Activated naive CD4-positive, alpha-beta T cell treated with Interleukin-2 at 50 U/mL for 16 hours (primary cell): ENCODE measurements at places on chromosomes 5 and 9.

GRCh38 chr5:133603711-133604110, 8.6 kb downstream of the FSTL4 start:
- DNase-seq: no peak

GRCh38 chr5:103487822-103488493, 74.6 kb downstream of the NUDT12 start:
- no peak for DNase-seq

- DNase-seq: no peak
These were observed 214.1 kb upstream of the TLE4 start for GRCh38 chr9:79357616-79358015.

DNA sequence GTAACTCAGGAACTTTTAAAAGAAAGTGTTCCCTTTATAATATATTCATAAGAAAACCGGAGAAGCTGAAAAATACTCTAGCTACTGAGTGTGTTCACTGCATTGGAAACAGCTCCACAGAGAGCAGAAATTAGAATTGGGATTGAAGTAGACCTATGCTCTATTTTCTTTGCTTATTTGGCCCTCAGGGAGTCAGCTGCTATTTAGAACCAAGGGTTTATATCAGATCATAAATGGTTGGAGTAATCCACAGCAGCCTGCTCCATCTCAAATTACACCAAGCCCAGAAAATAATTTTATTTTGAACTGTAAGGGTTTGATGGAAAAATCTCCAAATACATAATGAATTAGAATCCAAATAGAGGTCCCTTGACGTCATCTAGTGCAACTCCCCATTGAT, 202.6 kb downstream of the ADAMTSL1 start:
- DNase-seq: no peak

- no peak for DNase-seq
These were observed 6.8 kb upstream of the DENND4C start for GRCh38 chr9:19223724-19224123.

- DNase-seq: no peak
These were observed 28.3 kb downstream of the RASGRF2 start for GRCh38 chr5:80988419-80988935.
